PC-9 (cell line): ENCODE measurements at places on chromosomes 16 and 17. TPM values are rescaled to one million over a fixed set of nuclear protein-coding genes. Genes with fewer than 3 reads are reported as not detected.

- H3K4me1 ChIP-seq = no peaks in the 10 kb centered on the region
- no peak for DNase-seq
- H3K36me3 ChIP-seq = no peaks in the 10 kb centered on the region
- no peak overlapping the region for H3K27ac ChIP-seq
Measured at GRCh38 chr16:64356267-64356666, 765.6 kb downstream of the CDH11 start.

DNA sequence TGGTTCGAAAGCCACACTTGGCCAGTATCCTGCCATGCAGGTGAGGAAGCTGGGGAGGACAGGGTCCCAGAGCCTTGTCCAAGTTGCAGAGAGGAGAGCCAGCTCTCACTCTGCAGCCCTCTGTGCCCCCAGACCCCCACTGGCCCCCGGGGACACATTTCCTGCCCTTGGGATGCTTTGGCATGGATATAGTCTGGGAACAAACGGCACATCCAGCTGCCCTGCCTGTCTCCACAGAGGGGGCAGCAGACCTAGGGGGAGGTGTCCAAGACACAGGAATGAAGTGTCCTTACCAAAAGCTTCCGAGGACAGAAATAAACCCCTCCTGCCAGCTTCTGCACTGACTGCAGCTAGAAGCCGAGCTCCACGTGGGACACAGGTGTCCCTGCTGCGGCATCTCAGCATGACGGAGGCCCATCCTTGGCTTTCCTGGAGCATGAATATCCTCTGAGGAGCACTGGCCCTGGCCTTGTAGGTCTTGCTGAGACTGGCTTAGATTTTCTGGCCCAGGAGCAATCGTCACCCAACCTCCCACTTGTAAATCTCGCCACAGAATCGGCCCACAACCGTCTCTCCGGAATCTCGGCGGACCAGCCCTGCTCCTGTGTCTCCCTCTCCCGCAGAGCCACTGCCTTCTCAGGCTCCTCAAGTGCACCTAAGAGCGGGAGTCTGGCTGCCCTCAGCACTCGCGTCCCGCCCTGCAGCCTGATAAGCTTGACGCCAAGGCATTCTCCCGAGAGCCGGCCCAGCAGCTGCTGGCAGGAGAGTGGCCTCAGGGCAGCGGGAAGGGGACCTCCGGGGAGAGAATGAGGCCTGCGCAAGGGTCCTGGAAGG lies 1.1 kb upstream of the CAPN15 start:
- H3K27ac ChIP-seq = peak overlapping the region; percentile 78
- H3K4me1 ChIP-seq = peaks cover 32% of the 10 kb centered on the region
- no peaks in the 10 kb centered on the region for H3K27me3 ChIP-seq
- peak overlapping the region; percentile 72 for H3K4me3 ChIP-seq
- no peaks in the 10 kb centered on the region for H3K36me3 ChIP-seq

DNA sequence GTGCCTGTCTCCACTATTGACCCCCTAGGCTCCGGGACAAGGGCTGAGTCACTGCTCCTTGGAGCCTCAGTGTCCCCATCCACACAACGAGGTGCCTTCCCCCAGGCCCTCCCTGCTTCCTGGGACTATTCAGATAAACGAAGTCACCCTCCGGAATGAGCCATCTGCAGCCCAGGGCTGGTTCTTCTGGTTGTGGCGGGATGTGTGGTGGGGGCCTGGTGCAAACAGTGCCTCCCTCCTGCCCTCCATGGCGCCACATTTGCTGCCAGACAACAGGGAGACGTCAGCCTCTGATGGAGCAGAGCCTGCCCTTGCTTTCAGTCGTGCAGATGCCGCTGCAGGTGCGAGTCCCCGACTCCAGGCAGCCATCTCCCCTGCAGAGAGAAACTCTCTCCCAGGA lies 5.1 kb upstream of the KRT16 start:
- no peaks in the 10 kb centered on the region for H3K27me3 ChIP-seq
- no peaks in the 10 kb centered on the region for H3K36me3 ChIP-seq
- H3K4me1 ChIP-seq = peaks cover 30% of the 10 kb centered on the region
- H3K4me3 ChIP-seq = no peak overlapping the region
- no peak for DNase-seq

DNA sequence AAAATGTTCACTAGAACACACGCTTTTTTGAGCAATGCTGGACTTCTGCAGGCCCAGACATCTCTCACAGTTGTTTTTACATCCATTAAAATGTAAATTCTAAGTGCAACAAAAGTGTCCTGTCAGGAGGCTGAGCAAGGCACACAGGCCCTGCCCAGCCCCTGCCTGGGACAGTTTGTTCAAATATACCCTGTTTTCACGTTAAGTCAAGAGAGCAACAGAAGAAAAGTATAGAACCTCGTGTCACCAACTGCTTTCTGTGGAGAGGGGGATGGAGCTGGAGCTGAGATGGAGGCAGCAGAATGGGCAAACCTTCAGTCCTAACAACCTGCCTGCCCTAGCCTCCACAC lies 4.3 kb upstream of the HOXB2 start:
- no peak overlapping the region for H3K27ac ChIP-seq
- no peaks in the 10 kb centered on the region for H3K36me3 ChIP-seq
- H3K4me1 ChIP-seq = no peaks in the 10 kb centered on the region

GRCh38 chr17:39863244-39863917 lies 731 bp downstream of the IKZF3 start:
- H3K4me3 ChIP-seq = peak overlapping the region; percentile 46; the same call in 1 of the 2 replicates
- no peak overlapping the region for H3K27ac ChIP-seq
- no peaks in the 10 kb centered on the region for H3K36me3 ChIP-seq
- DNase-seq = no peak
- H3K4me1 ChIP-seq = peaks cover 4% of the 10 kb centered on the region; the same call in 1 of the 2 replicates
- H3K27me3 ChIP-seq = peaks cover 27% of the 10 kb centered on the region

GRCh38 chr16:53740476-53740875 lies 36.5 kb downstream of the FTO start:
- H3K36me3 ChIP-seq = no peaks in the 10 kb centered on the region
- H3K27ac ChIP-seq = no peak overlapping the region
- no peak overlapping the region for H3K4me3 ChIP-seq
- H3K27me3 ChIP-seq = no peaks in the 10 kb centered on the region
- no peak for DNase-seq

CSH1 gene
- not detected in 2 replicates for total RNA-seq

DNA sequence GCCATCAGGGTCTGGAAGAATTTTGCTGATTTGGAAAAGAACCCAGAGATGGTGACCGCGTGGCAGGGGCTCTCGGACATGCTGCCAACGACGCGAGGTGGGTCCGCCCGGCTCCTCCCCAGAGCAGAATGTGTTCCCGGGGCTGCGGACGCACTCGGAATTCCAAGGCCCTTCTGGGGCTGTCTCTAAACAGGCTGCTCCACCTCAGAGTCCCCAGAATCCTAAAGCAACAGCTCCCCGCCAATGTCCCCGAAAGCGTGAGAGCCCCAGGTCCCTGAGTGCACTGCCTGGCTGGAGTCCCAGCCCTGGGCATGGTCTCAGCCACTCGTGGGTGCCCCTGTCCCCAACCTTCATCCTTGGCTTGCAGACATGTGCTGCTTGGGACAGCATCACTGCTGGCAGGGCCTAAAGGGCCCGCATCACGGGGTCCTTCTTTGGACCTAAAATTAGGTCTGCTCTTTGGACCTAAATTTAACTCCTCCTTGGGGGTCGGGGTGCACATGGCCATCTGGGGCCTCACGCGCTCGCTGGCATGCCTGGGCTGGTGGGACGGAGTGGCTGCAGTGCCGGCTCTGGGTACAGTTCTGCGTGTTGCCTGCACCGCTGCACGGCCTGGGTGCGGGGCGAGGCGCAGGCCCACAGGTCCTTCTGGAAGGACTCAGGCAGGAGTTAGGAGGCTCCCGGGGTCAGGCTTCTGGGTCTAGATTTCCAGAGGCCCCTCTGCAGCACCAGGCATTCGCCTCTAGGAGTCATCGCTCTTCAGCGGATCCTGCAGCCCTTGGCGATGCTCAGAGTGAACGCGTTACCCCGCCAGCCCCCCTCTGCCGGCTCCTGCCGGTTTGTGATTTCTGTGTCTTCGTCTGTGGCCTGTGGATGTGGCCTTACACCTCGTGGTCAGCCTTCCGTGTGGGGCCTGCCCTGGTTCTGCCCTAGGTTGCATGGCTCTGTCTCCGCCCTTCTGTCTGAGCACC lies 41.9 kb upstream of the CHMP6 start:
- H3K4me1 ChIP-seq = no peaks in the 10 kb centered on the region
- H3K4me3 ChIP-seq = no peak overlapping the region
- H3K27me3 ChIP-seq = no peaks in the 10 kb centered on the region
- H3K36me3 ChIP-seq = no peaks in the 10 kb centered on the region
- no peak for DNase-seq

- no peaks in the 10 kb centered on the region for H3K4me1 ChIP-seq
- no peak overlapping the region for H3K27ac ChIP-seq
Measured at GRCh38 chr16:9821331-9821730, 360.9 kb downstream of the GRIN2A start.

SMTNL2 gene
- total RNA-seq = not detected in 2 replicates

GRCh38 chr17:75518201-75518600 lies 1.9 kb downstream of the TSEN54 start:
- H3K36me3 ChIP-seq = 0 out of 2 replicates have a peak, but pooled peaks cover 9% of the 10 kb centered on the region
- DNase-seq = no peak
- peaks cover 28% of the 10 kb centered on the region for H3K4me1 ChIP-seq
- H3K27ac ChIP-seq = no peak overlapping the region
- H3K27me3 ChIP-seq = no peaks in the 10 kb centered on the region

MYH13 gene
- total RNA-seq = not detected in 2 replicates

DNA sequence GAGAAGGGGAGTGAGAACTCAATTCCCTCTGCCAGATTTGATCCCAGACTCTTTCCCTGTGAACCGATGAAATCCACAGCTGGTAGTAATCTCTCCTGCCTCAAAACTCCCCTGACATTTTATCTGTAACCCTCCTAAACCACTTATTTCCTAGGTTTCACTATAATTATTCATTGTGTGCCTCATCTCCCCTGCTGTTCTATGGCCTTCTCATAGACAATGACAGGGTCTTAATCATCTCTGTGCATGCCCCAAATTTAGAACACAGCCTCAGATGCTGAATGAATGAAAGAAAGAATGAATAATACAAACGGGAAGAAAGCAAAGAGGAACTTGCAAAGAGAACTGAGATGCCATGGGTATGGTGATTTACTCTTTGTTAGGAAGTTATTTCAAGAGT lies 451.1 kb downstream of the HS3ST3B1 start:
- no peak overlapping the region for H3K27ac ChIP-seq
- no peak for DNase-seq
- H3K4me3 ChIP-seq = no peak overlapping the region
- H3K36me3 ChIP-seq = no peaks in the 10 kb centered on the region

DNA sequence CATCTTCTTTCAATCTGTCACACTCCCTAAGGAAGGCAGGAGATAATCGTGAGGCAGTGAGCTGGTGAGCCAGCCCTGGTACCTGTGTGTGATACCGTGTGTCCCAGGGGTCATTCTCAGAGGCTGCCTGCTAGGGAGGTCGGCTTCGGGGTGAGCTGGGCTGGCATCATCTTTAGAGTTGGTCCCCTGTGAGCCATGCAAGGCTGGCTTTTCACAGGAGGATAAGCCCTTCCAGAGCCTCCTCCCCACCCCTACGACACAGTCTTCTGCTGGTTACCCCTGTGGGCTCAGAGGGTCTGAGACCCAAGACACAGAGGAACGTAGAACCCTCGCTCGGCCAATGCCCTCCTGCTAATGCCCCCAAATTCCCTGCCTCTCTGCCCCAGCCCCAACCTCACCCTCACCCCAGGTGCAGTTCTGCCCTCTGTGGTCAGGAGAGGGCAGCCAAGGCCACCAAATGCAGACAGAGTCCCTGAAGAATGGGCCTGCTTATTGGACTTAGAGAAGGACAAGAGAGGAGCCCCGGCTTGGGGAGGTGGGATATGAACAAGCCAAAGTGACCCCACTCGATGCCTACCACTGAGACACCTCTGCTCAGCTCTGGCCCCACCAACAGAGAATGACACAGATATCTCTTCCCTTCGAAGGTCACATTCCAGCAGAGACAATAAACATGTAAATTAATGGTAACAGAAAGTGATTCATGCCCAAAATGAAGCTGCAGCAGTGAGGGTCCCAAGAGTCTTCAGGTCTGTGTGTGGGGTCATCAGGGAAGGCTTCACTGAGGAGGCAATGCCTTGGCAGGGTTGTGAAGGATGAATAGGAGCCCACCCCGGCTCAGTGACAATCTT lies 80.8 kb upstream of the CCL1 start:
- H3K36me3 ChIP-seq = no peaks in the 10 kb centered on the region
- DNase-seq = peak; percentile 16
- H3K4me1 ChIP-seq = no peaks in the 10 kb centered on the region
- H3K4me3 ChIP-seq = no peak overlapping the region
- no peak overlapping the region for H3K27ac ChIP-seq

GRCh38 chr17:70206361-70207010 lies 37.2 kb downstream of the KCNJ2 start:
- H3K4me3 ChIP-seq = no peak overlapping the region
- H3K27ac ChIP-seq = no peak overlapping the region
- no peak for DNase-seq
- no peaks in the 10 kb centered on the region for H3K4me1 ChIP-seq
- H3K36me3 ChIP-seq = no peaks in the 10 kb centered on the region

DNA sequence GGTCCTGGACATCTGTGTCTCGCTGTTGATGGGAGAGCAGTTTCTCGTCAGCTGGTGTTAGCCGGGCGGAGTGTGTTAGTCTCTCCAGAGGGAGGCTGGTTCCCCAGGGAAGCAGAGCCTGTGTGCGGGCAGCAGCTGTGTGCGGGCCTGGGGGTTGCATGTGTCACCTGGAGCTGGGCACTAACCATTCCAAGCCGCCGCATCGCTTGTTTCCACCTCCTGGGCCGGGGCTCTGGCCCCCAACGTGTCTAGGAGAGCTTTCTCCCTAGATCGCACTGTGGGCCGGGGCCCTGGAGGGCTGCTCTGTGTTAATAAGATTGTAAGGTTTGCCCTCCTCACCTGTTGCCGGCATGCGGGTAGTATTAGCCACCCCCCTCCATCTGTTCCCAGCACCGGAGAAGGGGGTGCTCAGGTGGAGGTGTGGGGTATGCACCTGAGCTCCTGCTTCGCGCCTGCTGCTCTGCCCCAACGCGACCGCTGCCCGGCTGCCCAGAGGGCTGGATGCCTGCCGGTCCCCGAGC lies 17.9 kb downstream of the GAA start:
- no peak overlapping the region for H3K4me3 ChIP-seq
- no peaks in the 10 kb centered on the region for H3K27me3 ChIP-seq
- H3K36me3 ChIP-seq = no peaks in the 10 kb centered on the region
- H3K27ac ChIP-seq = no peak overlapping the region
- DNase-seq = no peak

DNA sequence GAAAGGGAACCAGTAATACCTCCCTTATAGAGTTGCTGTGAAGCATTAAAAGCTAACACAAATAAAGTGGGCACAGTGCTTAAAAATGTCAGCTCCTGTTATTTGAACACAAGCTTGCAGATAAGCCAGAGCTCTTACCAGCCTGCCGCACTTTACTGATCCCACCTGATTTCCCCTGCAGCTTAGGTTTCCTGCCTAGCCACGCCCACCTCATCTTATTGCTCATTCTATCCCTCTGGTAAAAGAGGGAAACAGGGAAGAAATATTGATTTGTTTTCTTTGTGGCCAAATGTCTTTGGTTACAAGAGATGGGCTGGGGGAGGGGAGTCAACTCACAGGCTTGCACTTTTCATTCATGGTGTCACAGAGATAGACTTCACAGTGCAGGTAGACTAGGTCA lies 9.6 kb upstream of the GP2 start:
- no peak for DNase-seq
- no peaks in the 10 kb centered on the region for H3K4me1 ChIP-seq
- no peak overlapping the region for H3K4me3 ChIP-seq
- peaks cover 36% of the 10 kb centered on the region for H3K27me3 ChIP-seq

TMEM100 gene
- not detected in 2 replicates for total RNA-seq
